ENCODE measurements at places on chromosomes 7 and 10.

DNA sequence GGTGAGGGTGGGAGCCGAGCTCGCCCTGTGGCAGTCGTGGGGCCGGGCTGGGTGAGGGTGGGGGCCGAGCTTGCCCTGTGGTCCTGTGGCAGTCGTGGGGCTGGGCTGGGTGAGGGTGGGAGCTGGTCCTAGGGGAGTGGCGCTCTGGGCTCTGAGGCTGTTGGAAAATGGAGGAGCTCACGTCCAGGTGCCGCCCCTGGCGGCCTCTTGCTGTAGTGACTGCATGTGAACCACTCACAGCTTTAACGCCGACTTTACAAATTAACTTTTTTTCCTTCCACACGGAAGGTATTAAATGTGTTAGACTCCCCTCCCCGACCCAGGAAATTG is 312.6 kb downstream of the WDR37 start:
- DNase-seq: no peak

GRCh38 chr7:111368381-111369065 is 193.8 kb downstream of the IMMP2L start:
- DNase-seq: no peak

DNA sequence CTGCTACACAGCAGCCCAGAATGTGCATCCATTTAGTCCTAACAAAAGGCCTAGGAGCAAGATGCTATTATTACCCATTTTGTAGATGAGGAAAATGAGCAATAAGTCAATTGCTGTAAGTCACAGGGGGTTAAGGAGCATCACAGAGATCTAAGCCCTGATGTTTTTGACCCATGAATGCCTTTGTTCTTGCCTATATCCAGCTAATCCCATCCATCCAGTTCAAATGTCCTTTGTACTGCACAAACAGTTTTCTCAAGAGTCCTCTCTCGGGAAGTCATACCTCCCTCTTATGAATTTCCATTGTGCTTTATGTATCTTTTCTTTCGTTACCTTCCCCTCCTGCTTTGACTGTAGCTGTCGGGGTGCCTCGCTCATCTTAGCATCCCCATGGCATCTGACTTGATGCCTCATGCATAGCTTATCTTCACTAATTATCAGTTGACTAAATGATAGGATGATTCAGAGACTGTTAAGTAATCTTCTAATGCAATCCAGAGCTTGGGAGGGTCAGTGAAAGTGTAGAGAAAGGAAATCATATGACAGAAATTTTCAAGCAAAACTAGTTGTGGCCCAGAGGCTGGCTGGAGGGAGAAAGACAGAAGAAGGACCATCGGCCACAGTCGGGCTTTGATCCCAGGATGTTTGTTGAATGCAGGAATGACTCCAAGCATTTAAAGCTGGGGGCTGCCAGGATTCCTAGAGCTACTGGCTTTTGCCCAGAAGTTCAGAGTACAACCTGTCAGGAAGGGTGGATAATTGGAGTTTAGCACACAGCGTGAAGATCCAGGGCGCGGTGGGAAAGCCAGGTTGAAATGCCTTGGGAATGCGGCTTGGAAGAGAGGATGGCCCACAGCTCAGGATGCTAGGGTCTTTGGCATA is 23.5 kb downstream of the BLVRA start:
- no peak for DNase-seq

DNA sequence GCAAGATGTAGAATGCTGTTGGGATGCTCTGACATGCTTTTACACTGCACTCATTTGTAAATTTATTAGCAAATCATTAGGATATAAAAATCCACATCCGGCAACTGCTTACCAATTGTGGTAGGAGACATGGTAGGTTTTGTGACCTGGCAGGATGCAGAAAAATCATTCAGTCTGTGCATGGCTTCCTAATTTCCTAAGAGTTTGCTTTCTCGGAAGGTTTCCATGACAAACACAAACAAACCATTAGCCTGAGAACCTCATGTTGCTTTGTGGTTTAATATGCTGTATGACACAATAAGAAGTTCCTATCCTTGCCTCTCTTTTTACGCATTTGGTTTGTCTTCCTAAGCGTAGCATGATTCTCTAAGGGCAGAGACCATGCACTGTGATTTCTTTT is 14.7 kb upstream of the LMBR1 start:
- DNase-seq: no peak

DNA sequence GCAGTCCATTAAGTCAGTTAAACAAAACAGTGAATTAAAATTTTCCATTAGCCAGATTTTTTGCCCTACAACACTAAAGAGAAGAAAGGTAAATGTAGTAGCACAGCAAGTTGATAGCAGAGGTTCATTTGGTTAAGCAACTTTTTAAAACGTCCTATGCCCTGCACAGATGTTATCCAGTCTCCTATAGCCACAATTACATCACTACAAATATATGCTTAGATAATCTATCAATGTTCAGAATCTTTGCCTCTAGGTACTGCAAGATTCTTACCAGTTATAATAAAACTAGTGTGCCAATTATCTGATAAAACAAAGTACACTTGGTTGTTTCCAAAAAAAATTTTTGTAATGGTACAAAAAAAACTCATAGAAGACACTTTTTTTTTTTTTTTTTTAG is 175.5 kb upstream of the MYO3A start:
- no peak for DNase-seq

DNA sequence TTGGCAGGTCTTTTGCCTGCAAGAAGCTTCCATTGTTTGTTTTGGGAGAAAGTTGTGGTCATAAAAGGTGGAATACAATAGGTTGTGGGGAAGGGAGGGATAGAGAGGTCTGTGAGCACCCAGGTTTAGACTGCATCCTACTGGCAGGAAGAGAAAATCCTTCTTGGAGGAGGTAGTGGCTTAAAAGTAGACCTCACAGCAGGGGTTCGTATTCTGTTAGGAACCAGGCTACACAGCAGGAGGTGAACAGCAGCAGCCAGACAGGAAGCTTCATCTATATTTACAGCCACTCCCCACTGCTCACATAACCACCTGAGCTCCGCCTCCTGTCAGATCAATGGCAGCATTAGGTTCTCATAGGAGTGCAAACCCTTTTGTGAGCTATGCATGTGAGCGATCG is 245.3 kb downstream of the NSUN6 start:
- DNase-seq: no peak

GRCh38 chr10:29790207-29790606 is 155.4 kb upstream of the SVIL start:
- no peak for DNase-seq

DNA sequence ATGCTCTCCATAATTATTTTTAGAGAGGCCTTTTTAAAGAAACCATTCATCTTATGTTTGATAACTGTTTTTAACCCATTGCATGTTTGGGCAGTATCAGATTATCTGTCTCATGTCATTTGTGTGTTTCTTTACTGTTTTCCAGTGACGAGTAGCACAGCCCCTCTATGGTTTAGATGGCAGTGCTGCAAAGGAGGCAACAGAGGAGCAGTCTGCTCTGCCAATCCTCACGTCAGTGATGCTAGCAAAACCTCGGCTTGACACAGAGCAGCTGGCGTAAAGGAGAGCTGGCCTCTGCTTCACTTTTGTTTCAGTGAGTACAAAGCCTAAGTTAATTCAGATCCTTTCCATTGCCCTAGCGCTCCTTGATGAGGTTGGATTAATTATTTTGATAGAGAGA is 80.4 kb upstream of the GARIN1A start:
- DNase-seq: no peak

- no peak for DNase-seq
Measured at GRCh38 chr7:3042861-3043489, 692 bp downstream of the CARD11 start.

GRCh38 chr7:149714910-149715471 is 58.4 kb downstream of the ZNF467 start:
- no peak for DNase-seq
